Brain pericyte (primary cell): ENCODE measurements at places on chromosomes 7 and 10.

DNA sequence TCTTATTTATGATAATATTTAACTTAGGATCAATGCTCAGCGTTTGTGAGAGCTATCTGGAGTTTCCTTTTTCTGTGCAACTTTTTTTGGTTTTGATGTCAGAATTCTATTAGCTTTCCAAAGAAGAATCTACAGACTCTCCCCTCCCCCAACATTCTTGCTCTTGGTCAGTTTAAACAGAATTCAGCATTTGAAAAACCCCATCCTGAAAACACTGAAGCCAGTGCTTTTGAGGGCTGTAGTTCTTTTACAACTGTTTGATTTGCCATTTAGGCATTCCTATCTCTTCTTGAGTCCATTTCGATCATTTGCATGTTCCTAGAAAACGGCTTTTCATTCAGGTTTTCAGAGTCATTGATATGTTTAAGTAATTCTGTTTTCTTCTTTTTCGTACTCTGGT lies 15.6 kb upstream of the CXCL12 start:
- DNase-seq: no peak

GRCh38 chr10:112369495-112370423 lies 4.2 kb upstream of the ACSL5 start:
- no peak for DNase-seq

DNA sequence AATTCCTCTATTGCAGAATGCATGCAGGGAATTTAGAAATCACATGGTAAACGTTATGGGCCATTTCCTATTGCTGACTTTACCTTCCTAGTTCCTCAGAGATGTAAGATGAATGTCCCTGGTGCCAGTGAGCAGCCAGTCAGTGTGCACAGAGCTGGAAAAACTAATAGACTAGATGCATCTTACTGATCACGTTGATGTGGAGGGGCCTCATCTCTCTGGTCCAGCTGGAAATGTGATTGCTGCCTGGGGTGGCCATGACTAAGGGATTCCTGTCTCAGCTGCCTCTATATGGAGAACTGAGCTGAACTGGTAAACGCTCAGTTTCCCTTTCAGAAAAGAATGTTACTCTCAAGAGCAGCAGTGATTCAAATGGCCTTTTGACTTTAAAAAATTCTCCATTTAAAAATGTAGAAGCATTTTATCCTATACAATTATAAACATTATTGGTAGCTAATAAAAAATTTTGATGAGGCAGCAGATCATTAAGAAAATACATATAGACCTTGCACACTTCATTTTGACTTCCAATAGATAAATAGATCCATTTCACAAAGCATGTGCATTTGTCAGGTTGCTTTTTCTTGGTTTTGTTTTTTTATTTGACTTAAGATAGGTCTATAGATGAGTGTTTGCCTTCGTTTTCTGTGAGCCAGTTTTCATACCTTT lies 80.5 kb upstream of the INSYN2A start:
- no peak for DNase-seq

GRCh38 chr7:154912871-154913637 lies 89.9 kb downstream of the PAXIP1 start:
- no peak for DNase-seq

GRCh38 chr7:133217773-133218172 lies 35.1 kb upstream of the EXOC4 start:
- no peak for DNase-seq

GRCh38 chr10:113987805-113988204 lies 55.9 kb upstream of the ADRB1 start:
- no peak for DNase-seq

- DNase-seq: no peak
Measured at GRCh38 chr7:151460474-151460855, 20.5 kb upstream of the CRYGN start.

DNA sequence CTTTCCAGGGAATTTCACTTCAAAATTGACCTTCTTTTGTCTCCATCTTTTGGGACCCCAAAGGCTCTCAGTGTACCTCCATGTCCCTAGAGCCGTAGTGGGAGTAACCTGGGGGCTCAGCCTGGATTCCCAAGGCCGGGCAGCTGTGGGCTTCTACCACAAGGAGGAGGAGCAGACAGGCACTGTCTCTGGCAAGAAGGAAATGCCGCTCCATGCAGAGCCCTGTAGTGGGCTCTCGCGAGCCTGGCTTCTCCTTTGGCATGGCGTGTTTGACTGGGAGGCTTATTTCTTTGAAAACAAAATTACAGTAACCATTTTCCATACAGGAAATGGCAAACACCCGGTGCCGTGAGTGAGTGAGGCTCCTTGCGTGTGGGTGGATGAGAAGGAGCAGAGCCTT lies 76.8 kb upstream of the FAM180A start:
- no peak for DNase-seq
